ENCODE measurements at places on chromosomes 12 and 14. TPM values are rescaled to one million over a fixed set of nuclear protein-coding genes. Genes with fewer than 3 reads are reported as not detected.

DNA sequence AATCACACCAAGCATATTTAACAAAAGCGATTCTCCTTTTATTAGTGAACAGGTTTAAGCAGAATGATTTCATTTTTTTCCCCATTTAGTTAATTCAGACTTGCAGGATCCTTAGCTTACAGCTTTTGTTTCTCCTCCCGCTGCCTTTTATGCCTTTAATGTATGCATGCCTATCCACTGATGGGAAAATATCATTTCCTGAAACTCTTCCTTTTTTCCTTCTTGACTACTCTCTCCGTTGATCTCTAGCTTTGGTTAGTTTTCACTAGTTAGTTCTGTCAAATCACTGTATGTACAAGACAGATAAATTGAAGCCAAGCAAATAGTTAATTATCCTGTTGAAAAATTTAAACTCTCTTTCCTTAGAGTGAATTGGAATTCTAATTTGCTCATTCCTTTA is 26.3 kb downstream of the NKX2-1 start:
- H3K36me3 ChIP-seq: no peaks in the 10 kb centered on the region
- H3K4me3 ChIP-seq: no peak overlapping the region
- DNase-seq: no peak
- no peak overlapping the region for H3K27ac ChIP-seq
- no peaks in the 10 kb centered on the region for H3K4me1 ChIP-seq

- H3K36me3 ChIP-seq: peaks cover 4% of the 10 kb centered on the region
- peak; percentile 93 for DNase-seq
- peak within 1 kb of the TSS; percentile 76 for H3K4me3 ChIP-seq
- H3K27me3 ChIP-seq: no peaks in the 10 kb centered on the region
- peaks cover 15% of the 10 kb centered on the region for H3K4me1 ChIP-seq
Observed at GRCh38 chr14:102509746-102510615, at the start of gene ANKRD9. Gene ANKRD9, minus strand, starts transcription at chr14:102509776. Its CDS starts 1,887 bp downstream, at chr14:102507889.

KRT83 gene
- not detected for total RNA-seq

- H3K4me1 ChIP-seq: peaks cover 3% of the 10 kb centered on the region
- H3K27me3 ChIP-seq: no peaks in the 10 kb centered on the region
- H3K27ac ChIP-seq: no peak overlapping the region
- no peak for DNase-seq
Observed at GRCh38 chr12:7154042-7154441, 23.9 kb downstream of the CLSTN3 start.

- H3K27ac ChIP-seq: peak overlapping the region; percentile 16
- no peaks in the 10 kb centered on the region for H3K27me3 ChIP-seq
- peaks cover 7% of the 10 kb centered on the region for H3K36me3 ChIP-seq
- H3K4me1 ChIP-seq: no peaks in the 10 kb centered on the region
- no peak for DNase-seq
Observed at GRCh38 chr12:56581418-56582145, 48.5 kb downstream of the BAZ2A start.

AVPR1A gene
- total RNA-seq: 0.16 TPM

DNA sequence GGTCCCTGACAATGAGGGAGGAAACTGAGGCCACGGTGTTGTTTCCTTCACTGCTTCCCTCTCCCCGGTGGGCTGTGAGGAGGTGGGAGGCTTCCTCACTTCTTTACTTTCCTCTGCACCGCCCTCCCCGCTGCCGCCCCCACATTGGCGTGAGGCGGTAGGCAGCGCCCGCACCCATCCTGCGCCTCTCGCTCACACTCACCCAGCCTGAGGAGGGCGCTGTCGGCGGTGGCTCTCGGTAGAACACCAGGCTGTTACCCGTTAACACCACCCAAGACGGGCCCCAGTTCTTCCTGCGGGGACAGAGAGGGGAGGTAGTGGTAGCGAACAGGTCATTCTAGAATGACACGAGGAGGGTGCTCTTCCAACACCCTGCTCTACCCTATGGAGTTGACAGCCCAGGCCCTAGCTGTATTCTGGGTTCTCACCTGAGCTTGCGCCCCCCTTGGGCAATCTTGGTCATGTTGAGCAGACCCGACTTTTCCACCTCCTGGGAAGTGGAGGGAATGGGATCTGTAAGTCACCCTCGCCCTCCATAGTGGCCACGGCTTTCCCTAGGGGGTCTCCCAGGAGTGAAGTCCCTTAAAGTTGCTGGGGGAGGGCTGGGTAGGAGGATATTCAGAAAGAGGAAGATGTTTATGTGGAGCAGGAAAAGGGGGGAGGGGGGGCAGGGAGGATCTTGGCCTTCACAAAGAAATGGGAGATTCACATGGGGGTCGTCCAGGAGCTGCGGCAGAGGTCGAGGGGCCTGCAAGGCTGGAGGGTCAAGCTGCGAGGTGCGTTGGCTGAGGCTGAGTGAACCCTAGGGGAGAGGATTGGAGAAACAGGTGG is 3.3 kb downstream of the ARHGAP9 start:
- peaks cover 6% of the 10 kb centered on the region for H3K4me1 ChIP-seq
- H3K27ac ChIP-seq: no peak overlapping the region
- no peaks in the 10 kb centered on the region for H3K36me3 ChIP-seq
- peak overlapping the region; percentile 56 for H3K4me3 ChIP-seq
- peaks cover 95% of the 10 kb centered on the region for H3K27me3 ChIP-seq

- H3K27me3 ChIP-seq: no peaks in the 10 kb centered on the region
- DNase-seq: no peak
- H3K27ac ChIP-seq: no peak overlapping the region
- no peak overlapping the region for H3K4me3 ChIP-seq
Observed at GRCh38 chr14:71651228-71651627, 281.0 kb upstream of the RGS6 start.

DNA sequence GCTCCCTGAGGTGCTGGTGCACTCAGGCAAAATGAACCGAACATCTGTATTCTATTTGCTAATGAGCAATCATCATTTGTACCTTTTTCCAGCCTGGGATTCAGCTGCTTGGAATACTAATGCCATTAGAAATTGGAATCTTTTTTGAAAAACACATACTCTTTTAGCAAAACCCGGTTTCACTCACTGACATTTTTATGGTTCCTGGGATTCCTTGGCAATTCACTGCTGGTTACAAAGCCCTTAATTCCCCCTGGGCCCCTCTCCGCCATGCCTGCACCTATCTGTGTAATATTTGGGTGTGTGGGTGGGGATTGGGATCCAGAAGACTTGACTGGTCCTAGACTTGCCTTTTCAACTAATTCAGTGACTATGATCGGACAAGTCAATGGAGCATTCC is 199.1 kb downstream of the FOXN3 start:
- peaks cover 1% of the 10 kb centered on the region for H3K36me3 ChIP-seq
- H3K27me3 ChIP-seq: peaks cover 45% of the 10 kb centered on the region
- H3K4me3 ChIP-seq: no peak overlapping the region
- H3K27ac ChIP-seq: no peak overlapping the region
- peaks cover 15% of the 10 kb centered on the region for H3K4me1 ChIP-seq
- DNase-seq: no peak

- H3K27ac ChIP-seq: no peak overlapping the region
- no peaks in the 10 kb centered on the region for H3K4me1 ChIP-seq
- DNase-seq: no peak
- H3K4me3 ChIP-seq: no peak overlapping the region
Observed at GRCh38 chr14:90742729-90743128, 73.5 kb downstream of the TTC7B start.

GRCh38 chr14:69464829-69465228 is 19.7 kb upstream of the PLEKHD1 start:
- no peak overlapping the region for H3K27ac ChIP-seq
- H3K4me3 ChIP-seq: no peak overlapping the region
- no peak for DNase-seq
- no peaks in the 10 kb centered on the region for H3K4me1 ChIP-seq
- H3K36me3 ChIP-seq: peaks cover 1% of the 10 kb centered on the region

DNA sequence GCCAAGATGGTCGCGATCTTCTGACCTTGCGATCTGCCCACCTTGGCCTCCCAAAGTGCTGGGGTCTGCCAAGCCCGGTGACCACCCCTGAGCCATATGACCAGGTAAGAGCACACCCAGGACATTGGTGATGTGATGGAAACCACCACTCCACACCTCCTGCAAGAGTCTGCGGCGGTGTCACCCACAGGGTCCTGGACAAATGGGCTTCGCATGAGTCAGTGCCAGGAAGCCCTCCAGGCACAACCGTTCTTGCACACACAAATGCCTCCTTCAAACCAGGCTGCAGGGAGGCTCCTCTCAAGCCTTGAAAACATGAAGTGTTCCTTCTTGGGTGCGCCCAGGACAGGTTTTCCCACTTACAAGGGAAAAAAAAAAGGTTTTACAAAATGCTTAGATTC is 16.6 kb downstream of the PITPNM2 start:
- H3K27ac ChIP-seq: no peak overlapping the region
- no peaks in the 10 kb centered on the region for H3K36me3 ChIP-seq
- no peaks in the 10 kb centered on the region for H3K27me3 ChIP-seq
- no peaks in the 10 kb centered on the region for H3K4me1 ChIP-seq
- no peak for DNase-seq
- H3K4me3 ChIP-seq: no peak overlapping the region

- no peak overlapping the region for H3K27ac ChIP-seq
- H3K36me3 ChIP-seq: no peaks in the 10 kb centered on the region
- H3K4me1 ChIP-seq: no peaks in the 10 kb centered on the region
- no peak for DNase-seq
- H3K27me3 ChIP-seq: peaks cover 29% of the 10 kb centered on the region
Observed at GRCh38 chr12:115337693-115338543, 653.9 kb upstream of the TBX3 start.

OR6C2 gene
- not detected for total RNA-seq

DNA sequence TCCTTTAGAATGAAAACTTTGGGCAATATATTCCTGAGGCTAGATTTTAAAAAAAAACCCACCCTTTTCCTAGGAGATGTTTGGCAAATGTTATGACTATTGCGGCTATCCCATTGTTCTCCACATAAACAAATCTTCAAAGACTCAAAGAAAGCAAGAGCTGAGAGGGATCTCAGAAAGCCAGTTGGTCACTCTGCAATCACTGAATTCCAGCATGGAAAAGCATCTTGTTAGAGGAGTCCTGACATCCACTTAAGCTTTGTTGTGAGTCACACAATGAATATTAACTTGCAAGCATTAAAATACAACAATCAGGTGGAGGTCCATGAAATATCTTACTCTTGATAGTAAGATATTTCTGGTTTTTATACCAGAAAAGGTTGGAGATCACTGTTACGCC is 11.0 kb upstream of the PTPRB start:
- H3K27me3 ChIP-seq: peaks cover 5% of the 10 kb centered on the region
- H3K4me3 ChIP-seq: no peak overlapping the region
- peaks cover 2% of the 10 kb centered on the region for H3K4me1 ChIP-seq
- H3K36me3 ChIP-seq: no peaks in the 10 kb centered on the region

GRCh38 chr12:54489857-54490256 is 7.7 kb upstream of the NCKAP1L start:
- H3K27ac ChIP-seq: no peak overlapping the region
- no peaks in the 10 kb centered on the region for H3K4me1 ChIP-seq
- no peaks in the 10 kb centered on the region for H3K27me3 ChIP-seq

CLEC4D gene
- total RNA-seq: not detected

DNA sequence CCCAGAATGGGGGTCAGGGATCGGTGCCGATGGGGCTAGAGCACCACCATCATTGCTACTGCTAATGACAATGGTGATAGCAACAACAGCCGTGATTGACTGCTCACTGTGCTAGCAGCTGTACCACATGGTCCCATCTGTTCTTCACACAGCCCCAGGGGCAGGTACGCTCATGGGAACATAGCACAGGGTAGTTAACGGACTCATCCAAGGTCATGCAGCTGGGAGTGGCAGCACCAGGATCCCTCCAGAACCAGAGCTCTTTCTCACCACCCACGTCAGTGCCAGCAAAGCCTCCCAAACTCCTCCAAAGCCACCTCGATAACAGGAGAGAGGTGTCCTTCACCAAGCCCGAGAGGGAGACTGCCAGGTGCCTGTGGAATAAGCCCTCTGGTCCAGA is 11.2 kb upstream of the DYNC1H1 start:
- H3K4me1 ChIP-seq: peaks cover 11% of the 10 kb centered on the region
- H3K27ac ChIP-seq: no peak overlapping the region
- no peaks in the 10 kb centered on the region for H3K36me3 ChIP-seq
- no peak for DNase-seq

SERPINA5 gene
- total RNA-seq: 37.7 TPM

GRCh38 chr12:93135286-93136239 is 206.5 kb upstream of the EEA1 start:
- no peaks in the 10 kb centered on the region for H3K36me3 ChIP-seq
- H3K4me1 ChIP-seq: peaks cover 32% of the 10 kb centered on the region
- no peak overlapping the region for H3K4me3 ChIP-seq
- H3K27ac ChIP-seq: no peak overlapping the region

GUCY2C gene
- 1.2 TPM for total RNA-seq

DNA sequence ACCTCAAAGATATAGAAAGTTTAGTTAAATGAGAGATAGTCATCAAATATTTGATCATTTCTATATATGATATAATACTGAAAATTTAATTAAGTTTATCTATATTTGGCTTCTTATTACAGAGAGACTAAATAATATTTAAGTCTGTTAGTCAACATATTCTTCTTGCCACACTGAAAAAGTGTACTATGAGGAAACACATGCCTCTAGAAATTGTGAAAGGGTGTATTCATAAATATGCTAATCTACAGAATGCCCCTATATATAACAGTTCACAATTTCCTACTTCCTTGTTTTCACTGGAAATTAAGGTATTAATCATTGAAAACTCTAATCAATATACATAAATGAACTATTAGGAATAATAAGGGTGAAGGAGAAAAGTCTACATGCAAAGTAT is 31.4 kb upstream of the ETV6 start:
- no peak overlapping the region for H3K27ac ChIP-seq
- DNase-seq: no peak
- H3K36me3 ChIP-seq: no peaks in the 10 kb centered on the region
- peaks cover 3% of the 10 kb centered on the region for H3K4me1 ChIP-seq

- peaks cover 55% of the 10 kb centered on the region for H3K4me1 ChIP-seq
- no peak overlapping the region for H3K4me3 ChIP-seq
- no peaks in the 10 kb centered on the region for H3K27me3 ChIP-seq
- no peaks in the 10 kb centered on the region for H3K36me3 ChIP-seq
- peak overlapping the region; percentile 90 for H3K27ac ChIP-seq
Observed at GRCh38 chr14:76918782-76919394, 92.7 kb downstream of the LRRC74A start.

- H3K27ac ChIP-seq: no peak overlapping the region
- no peaks in the 10 kb centered on the region for H3K27me3 ChIP-seq
- peaks cover 11% of the 10 kb centered on the region for H3K36me3 ChIP-seq
- H3K4me3 ChIP-seq: no peak overlapping the region
- peak; percentile 54 for DNase-seq
Observed at GRCh38 chr12:57093415-57094207, 4.7 kb downstream of the NAB2 start.

DNA sequence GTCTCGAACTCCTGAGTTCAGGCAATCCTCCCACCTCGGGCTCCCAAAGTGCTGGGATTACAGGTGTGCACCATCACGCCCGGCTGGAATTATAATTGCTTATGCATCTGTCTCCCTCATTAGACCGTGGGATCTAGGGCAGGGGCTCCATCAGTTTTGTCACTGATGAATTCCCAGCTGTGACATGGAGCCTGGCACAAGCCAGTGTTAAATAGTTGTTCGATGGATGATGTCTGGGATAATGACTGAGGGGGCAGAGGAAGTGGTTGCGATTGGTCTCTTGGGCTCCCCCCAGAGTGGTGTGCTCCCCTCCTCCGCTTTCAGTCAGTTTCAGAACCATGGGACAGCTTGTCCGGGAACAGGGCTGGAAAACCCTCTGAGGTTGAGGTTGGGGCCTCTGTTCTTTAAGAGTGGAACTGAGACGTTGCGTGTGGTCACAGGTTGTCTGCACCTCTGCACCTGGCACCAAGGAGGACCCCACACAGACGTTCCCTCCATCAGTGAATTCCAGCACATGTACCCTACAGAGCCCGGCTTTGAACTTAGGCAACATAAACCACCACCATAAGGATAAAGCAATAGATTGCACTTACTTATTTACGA is 30.8 kb upstream of the BATF start:
- H3K27ac ChIP-seq: no peak overlapping the region
- H3K4me3 ChIP-seq: no peak overlapping the region
- H3K4me1 ChIP-seq: no peaks in the 10 kb centered on the region
- DNase-seq: no peak
- no peaks in the 10 kb centered on the region for H3K36me3 ChIP-seq
- peaks cover 7% of the 10 kb centered on the region for H3K27me3 ChIP-seq
